ENCODE measurements at places on chromosomes 13 and 19. TPM values are rescaled to one million over a fixed set of nuclear protein-coding genes. Genes with fewer than 3 reads are reported as not detected.

DNA sequence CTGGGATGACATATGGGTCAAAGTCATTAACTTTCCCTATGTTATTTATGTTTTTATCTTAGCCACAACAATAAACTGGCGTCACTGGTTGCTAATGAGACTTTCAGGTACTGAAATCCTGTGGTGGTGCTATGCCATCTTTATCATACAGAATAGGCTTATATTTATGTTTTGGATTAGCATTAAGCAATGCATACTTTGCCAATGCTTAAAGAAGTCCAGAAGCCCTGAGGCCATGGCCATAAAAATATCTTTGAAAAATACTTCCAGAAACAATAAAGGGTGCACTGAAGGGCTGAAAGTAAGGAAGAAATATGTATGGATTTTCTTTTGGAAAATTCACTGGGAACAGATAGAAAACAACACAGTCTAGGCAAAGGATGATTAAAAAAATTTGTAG is 304.6 kb upstream of the SLC10A2 start:
- no peak for DNase-seq

The PRRG2 gene
- 1.2 TPM for total RNA-seq

- DNase-seq: no peak
Observed at GRCh38 chr19:58398545-58398944, 3.1 kb downstream of the RNF225 start.

The TMPRSS9 gene
- total RNA-seq: not detected

DNA sequence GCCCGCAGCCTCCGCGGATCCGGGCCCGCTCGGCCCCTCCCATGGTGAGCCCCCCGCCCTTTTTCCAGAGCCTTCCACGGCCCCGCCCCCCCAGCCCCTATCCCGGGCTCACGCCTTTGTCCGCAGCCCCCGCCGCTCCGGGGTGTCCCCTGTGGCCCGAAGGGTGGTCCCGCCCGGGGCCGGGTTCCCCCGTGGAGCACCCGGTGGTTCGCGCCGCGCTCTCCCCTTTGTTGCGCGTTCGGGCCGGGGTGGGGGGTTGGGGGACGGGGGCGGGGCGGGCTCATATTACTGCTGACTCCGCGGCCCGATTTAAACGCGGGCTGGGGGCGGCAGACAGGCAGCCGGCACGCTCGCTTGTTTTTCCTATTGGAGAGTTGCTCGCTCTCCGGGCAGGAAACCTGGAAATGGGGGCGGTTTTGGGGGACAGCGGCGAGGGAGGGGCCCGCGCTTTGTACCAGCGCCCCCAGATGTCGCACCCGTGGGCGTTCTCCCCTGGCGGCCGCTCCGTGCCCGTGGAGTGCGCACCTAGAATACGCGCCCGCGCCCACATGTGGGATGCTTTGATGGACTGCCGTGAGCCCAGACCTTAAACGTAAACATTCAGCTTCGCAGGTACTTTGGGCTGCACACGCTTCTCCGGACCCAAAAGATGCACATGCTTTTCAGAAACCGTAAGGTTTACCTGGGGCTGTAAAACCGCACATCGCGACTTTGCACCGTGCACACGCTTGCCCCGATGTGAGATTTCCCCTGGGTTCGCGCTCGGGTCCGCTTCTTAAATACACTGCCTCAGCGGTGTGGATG is 699 bp downstream of the PTOV1 start:
- no peak for DNase-seq

- no peak for DNase-seq
Observed at GRCh38 chr19:28744943-28745342, 468.0 kb downstream of the UQCRFS1 start.

DNA sequence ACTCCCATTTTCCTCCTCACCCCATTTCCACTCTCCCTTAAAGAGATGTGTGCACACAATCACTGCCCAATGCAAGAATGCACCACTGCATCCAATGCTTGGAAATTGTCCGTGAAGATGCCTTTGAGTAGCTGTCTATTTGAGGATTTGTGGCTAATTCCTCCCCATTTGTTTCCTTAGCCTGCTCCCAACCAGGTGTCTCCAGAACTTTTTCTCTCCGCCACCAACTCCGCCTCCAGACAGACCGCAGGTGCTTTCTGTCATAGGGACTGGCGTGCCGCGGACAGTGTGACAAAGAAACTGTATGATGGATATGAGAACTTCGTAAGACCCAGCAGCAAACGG is 461 bp upstream of the TM9SF2 start:
- no peak for DNase-seq

DNA sequence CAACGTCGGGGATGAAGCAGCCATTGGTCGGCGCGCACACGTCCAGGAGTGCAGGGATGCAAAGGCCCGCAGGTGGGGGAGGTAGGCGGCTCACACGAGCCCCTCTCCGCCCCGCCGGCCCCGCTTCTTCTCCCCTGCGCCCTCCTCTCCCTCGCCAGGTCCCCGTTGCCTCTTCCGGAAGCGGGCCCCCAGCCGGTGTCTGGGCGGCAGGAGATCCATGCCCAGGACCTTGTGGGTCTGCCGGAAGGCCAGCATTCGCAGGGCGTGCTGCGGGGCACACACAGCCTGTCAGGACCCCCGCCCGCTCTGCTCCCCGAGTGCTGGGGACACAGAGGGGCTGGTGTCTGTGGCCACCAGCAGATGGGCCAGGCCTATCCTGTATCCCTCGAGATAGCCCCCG is 19.7 kb upstream of the MATK start:
- no peak for DNase-seq

DNA sequence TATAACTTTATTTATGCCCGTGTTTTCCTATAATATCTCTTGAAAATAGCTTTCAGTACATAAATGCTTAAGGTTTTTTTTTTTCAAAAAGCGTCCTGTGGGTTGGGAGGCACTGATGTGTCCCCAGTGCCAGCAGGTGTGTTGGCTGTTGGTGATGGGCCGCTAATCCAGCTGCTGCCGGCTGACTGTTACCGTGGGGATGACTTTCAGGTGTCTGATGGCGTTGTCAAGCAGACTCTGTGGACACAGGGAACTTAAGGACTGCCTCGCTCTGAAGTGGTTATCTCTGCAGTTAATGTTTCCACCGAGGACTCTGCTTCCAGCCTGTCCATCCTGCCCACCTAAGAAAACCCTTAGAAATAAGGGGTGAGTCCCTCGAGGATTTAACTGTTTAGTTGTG is 94.5 kb downstream of the ANKRD10 start:
- DNase-seq: no peak

- DNase-seq: no peak
Observed at GRCh38 chr13:29164116-29164515, 344.0 kb downstream of the MTUS2 start.

The NOTCH3 gene
- total RNA-seq: not detected

DNA sequence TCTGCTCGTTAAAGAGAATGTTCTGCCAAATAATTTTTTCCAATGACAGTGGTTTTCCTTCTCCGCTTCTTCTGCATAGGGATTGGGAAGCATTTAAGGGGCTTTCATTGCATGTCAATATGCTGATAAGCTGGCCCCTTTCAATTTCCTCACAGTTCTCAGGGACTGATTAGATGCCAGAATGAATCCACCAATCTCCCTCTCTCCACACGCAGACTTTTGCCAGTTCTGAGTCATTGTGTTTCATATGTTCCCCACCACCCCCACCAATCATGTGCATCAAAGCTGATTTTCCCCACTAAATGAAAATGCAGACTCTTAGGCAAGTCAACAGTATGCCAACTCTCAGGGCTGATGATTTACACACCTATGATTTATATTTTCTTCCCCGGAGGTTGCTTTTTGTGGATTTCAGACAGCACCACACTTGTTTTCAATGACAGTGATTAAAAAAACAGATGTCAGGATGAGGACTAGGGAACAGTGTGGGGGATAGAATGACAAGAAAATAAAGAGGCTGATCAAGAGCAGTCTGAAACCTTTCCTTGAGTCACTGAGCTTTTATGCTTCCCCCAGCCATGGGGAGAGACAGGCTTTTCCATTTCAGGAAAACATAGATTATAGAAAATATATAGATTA is 47.9 kb upstream of the C13orf42 start:
- no peak for DNase-seq

- no peak for DNase-seq
Observed at GRCh38 chr13:112819816-112820215, 130.0 kb downstream of the ATP11A start.

The SULT2A1 gene
- not detected for total RNA-seq

DNA sequence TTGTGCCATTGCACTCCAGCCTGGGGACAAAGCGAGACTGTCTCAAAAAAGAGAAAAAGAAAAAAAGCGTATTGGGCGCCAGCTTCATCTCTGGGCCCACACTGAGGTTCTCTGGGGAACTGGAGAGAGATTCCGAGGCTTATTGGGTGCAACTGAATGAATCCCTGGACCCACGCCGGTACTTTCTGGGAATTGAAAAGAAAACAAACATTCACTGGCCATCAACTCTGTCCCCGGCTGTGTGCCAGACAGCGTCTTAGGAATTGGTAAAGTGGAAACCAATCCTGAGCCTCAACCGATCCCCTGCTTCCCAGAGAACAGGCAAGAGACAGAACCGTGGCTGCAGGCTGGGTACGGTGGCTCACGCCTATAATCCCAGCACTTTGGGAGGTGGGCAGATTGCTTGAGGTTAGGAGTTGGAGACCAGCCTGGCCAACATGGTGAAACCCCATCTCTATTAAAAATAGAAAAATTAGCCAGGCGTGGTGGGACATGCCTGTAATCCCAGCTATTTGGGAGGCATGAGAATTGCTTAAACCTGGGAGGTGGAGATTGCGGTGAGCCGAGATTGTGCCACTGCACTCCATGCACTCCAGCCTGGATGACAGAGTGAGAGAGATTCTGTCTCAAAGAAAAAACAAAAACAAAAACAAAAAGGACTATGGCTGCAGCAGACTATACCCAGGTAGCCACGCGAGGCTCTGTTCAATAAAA is 8.6 kb downstream of the ANO8 start:
- DNase-seq: no peak
